ENCODE measurements at places on chromosomes 1 and 21. TPM values are rescaled to one million over a fixed set of nuclear protein-coding genes. Genes with fewer than 3 reads are reported as not detected.

The OR10Z1 gene
- total RNA-seq = not detected

The DRAXIN gene
- 0.17 TPM for total RNA-seq

The AMY1C gene
- total RNA-seq = not detected

DNA sequence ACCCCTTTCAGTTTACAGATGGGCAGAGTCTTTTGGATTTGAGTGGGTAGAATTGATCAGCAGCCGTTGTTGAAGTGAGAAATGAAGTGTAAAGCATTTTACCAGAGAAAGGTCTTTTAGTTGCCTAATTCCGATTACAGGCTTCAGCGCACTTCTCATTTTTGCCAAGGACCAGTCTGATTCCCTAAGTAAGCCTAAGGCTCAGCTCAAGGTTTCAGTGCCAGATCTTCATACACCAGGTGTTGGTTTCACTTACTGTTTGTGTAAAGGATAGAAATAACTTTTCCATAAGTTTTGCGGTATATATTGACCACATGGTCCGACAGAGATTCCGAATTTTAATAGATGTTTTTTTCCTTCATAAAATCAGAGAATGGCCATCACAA lies 83.9 kb upstream of the BMP8A start:
- no peak for DNase-seq

The RIMS3 gene
- total RNA-seq = 2.0 TPM

All from CD4-positive, alpha-beta memory T cell (primary cell).